ENCODE measurements at places on chromosomes 5 and 9.

DNA sequence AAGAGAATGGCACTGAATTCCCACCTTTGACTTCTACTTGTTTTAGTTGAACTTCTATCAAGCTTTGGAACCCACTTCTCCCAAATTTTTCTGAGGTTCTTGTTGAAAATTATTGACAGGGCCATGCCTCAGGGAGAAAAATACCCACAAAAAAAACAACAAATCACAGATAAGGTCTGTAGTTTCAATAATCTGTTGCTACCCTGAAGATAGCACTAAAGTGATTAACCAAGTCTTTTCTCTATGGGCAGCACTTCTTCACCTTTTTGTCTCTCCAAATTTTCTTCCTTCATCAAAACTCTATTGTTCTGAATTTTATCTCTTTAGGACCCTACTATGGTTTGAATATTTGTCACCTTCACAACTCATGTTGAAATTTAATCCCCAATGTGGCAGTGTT is 154.3 kb upstream of the FGF10 start:
- no peak for DNase-seq

DNA sequence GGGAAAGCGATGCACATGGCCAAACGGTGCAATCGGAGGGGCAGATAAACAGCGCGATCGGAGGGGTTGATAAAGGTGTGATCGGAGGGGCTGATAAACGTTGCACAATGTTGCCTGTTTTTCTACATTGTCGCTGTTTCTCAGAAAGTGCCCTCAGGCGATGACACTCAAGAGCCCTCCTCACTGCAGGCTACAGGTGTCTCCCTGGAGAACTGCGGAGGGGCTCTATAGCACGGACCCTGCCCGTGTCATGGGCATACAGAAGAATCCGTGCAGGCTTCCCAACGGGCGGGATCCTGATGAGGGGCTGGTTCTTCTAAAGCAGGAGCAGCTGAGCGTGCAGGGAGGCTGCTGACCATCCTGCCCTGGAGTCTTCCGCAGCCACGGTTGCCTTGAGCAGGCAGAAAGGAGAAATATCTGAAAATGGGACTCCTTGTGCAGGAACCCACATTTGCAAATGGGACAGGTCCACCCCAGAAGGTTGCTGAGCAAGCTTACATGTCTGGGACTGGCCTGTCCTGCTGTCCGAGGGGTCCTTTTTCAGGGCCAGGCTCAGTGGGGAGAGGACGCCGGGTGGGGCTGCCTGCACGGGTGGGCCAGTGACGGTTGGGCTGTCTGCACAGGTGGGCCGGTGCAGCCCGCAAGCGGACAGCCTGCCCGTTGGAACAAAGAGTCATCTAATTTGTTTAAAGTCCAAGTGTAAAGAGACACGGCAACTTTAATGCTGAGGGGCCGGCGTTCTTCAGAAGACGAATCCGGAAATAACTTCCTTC is 25.1 kb upstream of the LPCAT1 start:
- no peak for DNase-seq

GRCh38 chr5:93158841-93159240 is 422.2 kb downstream of the NR2F1-AS1 start:
- no peak for DNase-seq

DNA sequence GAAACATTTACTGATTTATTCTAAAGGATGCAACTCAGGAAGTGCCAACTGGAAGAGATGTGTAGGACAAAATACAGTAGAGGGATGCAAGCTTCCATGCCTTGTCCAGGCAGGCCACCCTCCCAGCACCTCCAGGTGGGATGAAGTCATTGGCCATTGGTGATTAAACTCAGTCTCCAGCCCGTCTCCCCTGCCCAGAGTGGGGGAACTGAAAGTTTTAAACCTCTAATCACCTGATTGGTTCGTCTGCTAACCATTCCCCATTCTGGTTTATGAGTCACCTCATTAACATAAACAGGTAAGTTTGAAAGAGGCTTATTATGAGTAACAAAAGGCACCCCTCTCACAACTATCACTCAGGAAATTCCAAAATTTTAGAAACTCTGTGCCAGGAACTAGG is 8.1 kb downstream of the TNFAIP8 start:
- DNase-seq, result no peak

- no peak for DNase-seq
These were observed 36.7 kb downstream of the ZNF618 start for GRCh38 chr9:113912816-113913215.

DNA sequence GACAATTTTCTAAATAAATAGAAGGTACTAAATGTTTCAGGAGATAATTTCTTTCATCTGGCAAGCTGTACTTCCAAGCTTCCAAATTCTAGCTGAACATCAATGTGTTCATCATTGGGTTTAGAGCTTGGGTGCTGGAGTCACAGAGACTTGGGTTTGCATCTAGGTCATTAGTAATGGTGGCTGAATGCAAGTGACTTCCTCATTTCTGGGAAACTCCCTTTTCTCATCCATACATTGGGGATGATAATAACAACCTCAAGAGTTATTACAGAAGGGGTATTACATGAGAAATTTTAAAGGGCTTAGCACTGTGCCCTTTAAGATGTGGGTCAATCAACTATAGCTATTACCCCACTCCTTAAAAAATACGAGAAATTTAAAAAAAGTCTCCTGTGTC is 41.1 kb upstream of the KLF4 start:
- DNase-seq, result no peak

GRCh38 chr9:33884856-33885701 is 68.1 kb downstream of the UBE2R2 start:
- DNase-seq, result peak; percentile 62

GRCh38 chr5:174745590-174746103 is 21.3 kb downstream of the MSX2 start:
- DNase-seq, result no peak

- no peak for DNase-seq
These were observed 76.6 kb upstream of the MAST4 start for GRCh38 chr5:66519626-66520025.

GRCh38 chr5:33848554-33848953 is 43.2 kb downstream of the ADAMTS12 start:
- DNase-seq, result no peak

Measured in ACHN (cell line).